ENCODE measurements at places on chromosomes 7 and 10.
A peak's percentile ranks its signal among the peaks of the same experiment; 100 is the strongest.

- no peak for DNase-seq
Measured at GRCh38 chr10:17282311-17282710, 54.3 kb downstream of the VIM start.

DNA sequence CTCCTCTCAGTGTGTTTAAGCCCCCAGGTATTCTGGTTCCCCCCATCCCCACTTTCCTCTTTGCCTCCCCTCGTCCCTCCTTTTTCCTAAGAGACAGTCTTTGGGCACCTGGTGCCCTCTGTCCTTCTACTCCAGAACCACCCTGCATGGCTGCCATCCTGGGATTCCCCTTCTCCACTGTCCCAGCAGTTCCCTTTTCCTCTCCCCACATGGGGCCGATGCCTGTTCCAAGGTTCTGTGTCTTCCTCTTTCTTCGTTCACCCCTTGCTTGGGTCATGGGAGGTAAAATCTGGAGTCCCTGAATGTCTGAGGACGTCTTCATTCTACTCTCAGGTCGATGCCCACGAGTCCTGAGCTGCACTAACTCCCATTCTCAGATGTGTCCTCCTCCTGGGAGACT, 120.8 kb downstream of the TAX1BP1 start:
- no peak for DNase-seq

GRCh38 chr10:19961076-19962053, 145.1 kb downstream of the PLXDC2 start:
- DNase-seq, result no peak

GRCh38 chr7:134712196-134712595, 65.5 kb downstream of the BPGM start:
- DNase-seq, result no peak

DNA sequence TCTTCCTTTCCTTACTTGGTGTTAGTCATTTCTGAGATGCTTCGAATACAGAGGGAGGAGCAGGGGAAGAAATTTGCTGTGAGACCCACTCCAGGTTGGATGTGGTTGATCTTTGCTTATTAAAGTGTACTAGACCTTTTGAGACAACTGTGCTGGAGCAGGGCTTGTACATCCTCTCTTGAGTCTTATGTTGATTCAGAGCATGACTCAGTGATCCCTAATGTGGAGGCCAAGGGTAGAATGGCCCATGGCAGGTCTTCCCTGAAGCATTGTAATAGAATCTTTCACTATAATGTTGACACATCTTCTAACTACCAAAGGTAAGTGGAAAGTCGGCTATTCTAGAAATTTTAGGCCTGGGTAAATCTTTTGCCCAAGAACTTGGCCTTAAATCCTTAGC, 17.0 kb upstream of the SFR1 start:
- no peak for DNase-seq

DNA sequence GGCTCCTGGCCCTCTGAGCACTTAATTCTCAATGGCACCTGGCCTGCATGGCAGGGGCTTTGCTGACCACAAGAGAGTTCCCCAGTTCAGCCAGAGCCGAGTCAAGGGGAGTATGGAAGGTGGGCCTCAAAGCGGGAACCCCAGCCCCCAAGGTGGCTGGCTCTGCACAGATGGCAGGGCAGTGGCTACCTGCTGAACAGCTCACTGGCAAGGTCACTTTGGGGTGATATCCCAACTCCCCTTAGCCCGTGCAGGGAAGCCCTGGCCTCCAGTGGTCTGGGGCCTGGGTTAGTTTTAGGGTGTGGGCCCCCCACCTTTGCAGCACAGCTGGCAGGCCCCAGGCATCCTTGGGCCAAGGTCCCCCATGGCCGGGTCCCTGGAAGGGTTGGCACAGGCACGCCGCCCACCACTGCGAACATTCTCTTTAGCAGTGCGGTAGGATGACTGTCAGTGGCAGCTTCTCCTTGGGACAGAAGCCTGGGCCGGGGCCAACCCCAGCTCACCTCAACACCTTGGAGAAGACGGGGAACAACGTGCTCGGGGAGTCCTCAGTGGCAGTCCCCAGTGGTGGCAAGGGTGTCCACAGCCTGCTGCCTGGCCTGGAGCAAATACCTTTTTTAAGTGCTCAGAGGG, 36.8 kb downstream of the PPIF start:
- no peak for DNase-seq

- DNase-seq, result peak; percentile 0
Measured at GRCh38 chr10:96556003-96556402, 30.8 kb downstream of the TM9SF3 start.

- DNase-seq, result no peak
Measured at GRCh38 chr7:195010-195829, 2.8 kb downstream of the FAM20C start.

DNA sequence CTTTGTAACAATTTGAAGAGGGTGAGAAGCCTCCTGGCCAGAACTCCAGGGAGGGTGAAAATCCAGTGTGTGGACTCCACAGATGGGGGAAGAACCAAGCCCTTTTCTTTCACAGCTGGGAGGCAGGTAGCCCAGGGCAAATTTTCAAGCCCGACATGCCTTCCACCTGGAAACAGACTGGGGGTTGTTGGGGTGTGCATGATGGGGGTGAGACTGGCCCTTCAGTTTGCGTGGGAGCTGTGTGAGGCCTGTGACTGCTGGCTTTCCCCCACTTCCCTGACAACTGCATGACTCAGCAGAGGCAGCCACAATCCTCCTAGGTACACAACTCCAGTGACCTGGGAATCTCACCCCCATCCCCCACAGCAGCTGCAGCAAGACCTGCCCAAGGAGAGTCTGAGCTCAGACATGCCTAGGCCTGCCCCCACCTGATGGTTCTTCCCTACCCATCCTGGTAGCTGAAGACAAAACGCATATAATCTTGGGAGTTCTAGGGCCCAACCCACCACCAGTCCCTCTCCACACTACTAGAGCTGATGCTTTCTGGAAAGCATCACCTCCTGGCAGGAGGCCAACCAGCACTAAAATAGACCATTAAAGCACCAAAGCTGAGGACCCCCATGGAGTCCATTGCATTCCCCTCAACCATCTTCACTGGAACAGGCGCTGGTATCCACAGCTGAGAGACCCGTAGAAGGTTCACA, 445.4 kb downstream of the TFEC start:
- DNase-seq, result no peak

DNA sequence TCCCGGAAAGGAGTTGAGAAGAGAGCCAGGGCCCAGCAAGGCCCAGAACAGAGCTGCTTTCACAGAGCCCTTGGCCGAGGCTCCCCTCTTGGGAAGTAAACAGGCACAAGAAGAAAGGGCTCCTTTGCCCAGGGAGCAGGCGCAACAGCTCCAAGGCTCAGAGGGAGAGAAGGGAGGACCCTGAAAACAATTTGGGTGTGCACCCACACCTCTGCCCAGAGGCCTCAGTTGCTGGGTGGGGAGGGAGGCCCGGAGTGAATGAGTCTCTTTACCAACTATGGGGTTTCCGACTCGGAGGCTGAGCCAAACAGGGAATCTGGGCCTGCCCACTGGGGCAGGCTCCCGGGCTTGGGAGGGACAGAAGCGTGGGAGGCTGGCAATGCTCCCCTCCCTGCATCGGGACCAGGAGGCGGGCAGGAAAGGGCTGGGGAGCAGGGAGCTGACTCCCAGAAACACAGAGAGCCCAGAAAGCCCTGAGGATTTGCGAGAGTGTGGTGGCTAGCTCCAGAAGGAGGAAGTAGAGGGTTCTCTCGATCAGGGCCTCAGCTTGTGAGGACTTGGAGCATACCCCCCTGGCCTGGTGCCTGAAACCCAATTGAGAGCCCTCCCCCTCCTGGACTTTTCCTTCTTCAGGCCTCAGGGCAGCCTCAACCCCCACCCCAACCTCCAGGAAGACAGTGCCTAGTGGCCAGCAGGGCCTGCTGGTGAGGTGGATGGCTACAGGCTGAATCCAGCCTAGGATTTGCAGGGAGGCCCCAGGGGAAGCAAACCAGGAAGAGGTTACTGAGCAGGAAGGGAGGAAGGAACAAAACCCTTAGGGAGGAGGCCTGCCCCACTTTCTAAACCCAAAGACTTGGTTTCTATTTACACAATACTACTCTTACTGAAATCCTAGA, 6.2 kb downstream of the C10orf105 start:
- peak; percentile 89 for DNase-seq

- DNase-seq, result no peak
Measured at GRCh38 chr7:3120513-3120912, 76.8 kb upstream of the CARD11 start.

DNA sequence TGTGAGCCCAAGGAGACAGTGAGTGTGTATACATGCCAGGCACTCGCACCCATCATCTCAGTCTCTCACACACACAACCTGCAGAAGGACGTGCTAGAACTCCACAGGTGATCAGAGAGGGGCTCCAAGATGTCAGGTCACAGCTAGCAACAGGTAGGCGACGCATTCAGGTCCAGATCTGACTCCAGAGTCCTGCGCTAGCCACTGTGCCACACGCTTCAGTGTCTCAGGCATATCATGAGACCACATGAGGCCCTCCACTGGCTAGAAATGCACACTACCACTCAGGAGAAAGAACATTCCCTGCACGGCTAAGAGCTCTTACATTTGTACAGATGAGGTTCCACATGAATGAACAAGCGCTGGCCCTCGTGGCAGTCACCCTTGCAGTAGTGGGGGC, 11.5 kb downstream of the AKR1B1 start:
- DNase-seq, result no peak

DNA sequence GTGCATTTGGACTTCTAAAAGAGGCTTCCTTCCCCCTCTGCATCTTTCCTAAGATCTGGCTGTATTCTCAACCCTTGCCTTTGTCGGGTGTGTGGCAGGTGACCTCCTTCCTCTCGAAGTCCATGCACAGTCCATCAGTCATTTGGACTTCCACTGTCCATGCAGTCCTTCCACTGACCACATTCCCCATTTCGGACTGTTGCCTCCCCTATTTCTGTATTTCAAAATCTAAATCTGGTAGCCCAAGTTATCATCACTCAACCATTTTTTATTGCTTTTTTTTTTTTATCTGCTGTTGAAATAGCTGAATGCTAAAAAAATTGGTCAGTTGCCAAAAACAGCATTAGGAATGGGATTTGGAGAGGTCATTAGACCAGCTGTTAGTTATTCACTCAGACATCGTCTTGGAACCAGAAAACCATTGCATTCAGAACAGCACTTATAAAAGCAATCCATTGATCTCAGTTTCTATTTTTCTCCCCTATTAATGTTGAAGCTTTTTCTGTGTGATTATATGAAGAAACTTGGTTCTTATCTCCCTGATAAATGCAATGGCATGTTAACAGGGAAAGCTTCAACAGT, 575.6 kb downstream of the KIF20B start:
- DNase-seq, result no peak

Measured in amygdala (tissue), 56 donors.